ENCODE measurements at places on chromosomes 7 and 10. TPM values are rescaled to one million over a fixed set of nuclear protein-coding genes. Genes with fewer than 3 reads are reported as not detected.

TAS2R60 gene
- total RNA-seq, result 2.2 TPM

ABCB1 gene
- 13.3 TPM for total RNA-seq

LEP gene
- total RNA-seq, result not detected

LLCFC1 gene
- not detected for total RNA-seq

PAPSS2 gene
- total RNA-seq, result 13.9 TPM

AMZ1 gene
- total RNA-seq, result 1.9 TPM

EFCAB10 gene
- total RNA-seq, result not detected

OR2A7 gene
- total RNA-seq, result 2.6 TPM

PNLIPRP1 gene
- not detected for total RNA-seq

IMPDH1 gene
- total RNA-seq, result 75.8 TPM

CPA4 gene
- total RNA-seq, result 0.93 TPM

VWC2 gene
- not detected for total RNA-seq

GSTO2 gene
- 0.94 TPM for total RNA-seq

ZNF117 gene
- 20.7 TPM for total RNA-seq

PRSS2 gene
- not detected for total RNA-seq

CEP41 gene
- 15.9 TPM for total RNA-seq

OGDHL gene
- 1.6 TPM for total RNA-seq

CDK5 gene
- 17.9 TPM for total RNA-seq

TBC1D12 gene
- 8.4 TPM for total RNA-seq

CPN1 gene
- total RNA-seq, result not detected

HSPB1 gene
- total RNA-seq, result 125 TPM

GIMAP6 gene
- total RNA-seq, result 77.6 TPM

CLRN3 gene
- not detected for total RNA-seq

SFMBT2 gene
- 32.8 TPM for total RNA-seq

FGFR2 gene
- total RNA-seq, result 1.6 TPM

ACTL6B gene
- total RNA-seq, result not detected

CHN2 gene
- 31.4 TPM for total RNA-seq

MPP7 gene
- 6.2 TPM for total RNA-seq

SCIN gene
- total RNA-seq, result not detected

LCOR gene
- 43.1 TPM for total RNA-seq

FGFBP3 gene
- 1.0 TPM for total RNA-seq

CELF2 gene
- total RNA-seq, result 118 TPM

VAX1 gene
- not detected for total RNA-seq

OPALIN gene
- not detected for total RNA-seq

TYW1B gene
- 4.0 TPM for total RNA-seq

PKD2L1 gene
- not detected for total RNA-seq

ELAPOR2 gene
- 23.3 TPM for total RNA-seq

GPRIN2 gene
- not detected for total RNA-seq

STEAP4 gene
- total RNA-seq, result 24.3 TPM

ACHE gene
- 2.1 TPM for total RNA-seq

NXPH1 gene
- total RNA-seq, result not detected

GDF10 gene
- not detected for total RNA-seq

TMEM176A gene
- 57.1 TPM for total RNA-seq

MSMB gene
- not detected for total RNA-seq

INA gene
- not detected for total RNA-seq

LRRN3 gene
- not detected for total RNA-seq

OR2A42 gene
- total RNA-seq, result 0.32 TPM

CFAP69 gene
- total RNA-seq, result 7.7 TPM

MUC3A gene
- total RNA-seq, result 0.13 TPM

THNSL1 gene
- 2.9 TPM for total RNA-seq

DGKI gene
- 1.0 TPM for total RNA-seq

LRRC17 gene
- 1.1 TPM for total RNA-seq

ANKRD30A gene
- total RNA-seq, result not detected

MBL2 gene
- total RNA-seq, result not detected

ITPRID1 gene
- not detected for total RNA-seq
